Stimulated activated CD4-positive, alpha-beta T cell treated with anti-CD3 and anti-CD28 coated beads, Interleukin-1b, Interleukin-23, amount 100 ng/mL, for 4 hours (primary cell): ENCODE measurements at places on chromosomes 3 and 15.

GRCh38 chr3:149999421-149999820 lies 28.7 kb upstream of the PFN2 start:
- DNase-seq = no peak

- peak; percentile 28 for DNase-seq
Measured at GRCh38 chr15:64460724-64461720, 644 bp downstream of the ZNF609 start.

DNA sequence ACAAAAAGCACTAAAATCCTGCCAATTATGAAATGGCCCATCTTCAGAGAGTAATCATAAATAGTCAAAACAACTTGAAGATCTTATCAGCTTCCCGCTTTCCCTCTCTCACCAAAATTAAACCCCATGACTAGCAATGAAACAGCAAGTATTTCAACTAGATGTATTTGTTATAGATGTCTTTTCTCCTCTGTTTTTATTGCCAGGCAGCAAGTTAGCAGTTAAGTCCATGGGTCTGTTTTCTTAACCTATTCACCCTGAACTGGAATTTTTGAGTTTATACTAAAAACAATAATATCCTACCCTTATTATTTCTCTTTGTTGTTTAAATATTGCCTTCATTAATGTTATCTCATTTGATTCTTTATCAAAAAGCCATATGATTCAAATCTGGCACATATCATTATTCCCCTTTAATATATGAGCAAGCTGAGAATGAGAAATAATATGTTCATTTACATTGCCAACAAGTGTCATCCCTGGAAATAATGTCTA lies 23.3 kb downstream of the AQP9 start:
- DNase-seq = no peak

DNA sequence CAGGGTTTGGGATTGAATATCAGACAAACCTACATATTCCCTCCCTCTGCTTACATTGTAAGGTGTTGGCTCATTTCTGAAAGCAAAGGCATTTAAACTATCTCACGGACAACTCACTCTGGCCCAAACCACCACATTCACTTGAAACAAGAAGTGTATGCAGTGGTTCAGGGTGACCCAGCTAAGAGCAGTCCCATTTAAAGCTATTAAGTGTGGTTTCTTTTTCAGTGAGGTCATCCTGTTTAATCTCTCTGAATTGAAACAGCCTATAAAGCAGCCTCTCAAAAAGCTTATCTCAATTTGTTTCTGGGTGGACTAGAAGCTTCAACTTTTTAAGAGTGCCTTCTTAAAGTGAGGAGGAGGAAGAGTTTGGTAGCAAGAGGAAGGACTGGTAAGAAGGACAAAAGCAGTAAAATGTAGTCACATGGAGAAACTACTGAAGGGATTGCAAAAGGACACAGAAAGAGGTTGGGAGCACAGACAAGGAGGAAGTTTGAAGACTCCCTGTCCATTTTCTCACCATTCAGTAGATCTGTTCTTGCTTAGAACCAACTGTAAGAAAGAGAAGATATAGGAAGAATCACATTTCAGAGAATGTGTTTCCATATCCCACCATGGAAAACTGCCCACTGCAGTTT lies 151.6 kb downstream of the TMCO5A start:
- DNase-seq = no peak

DNA sequence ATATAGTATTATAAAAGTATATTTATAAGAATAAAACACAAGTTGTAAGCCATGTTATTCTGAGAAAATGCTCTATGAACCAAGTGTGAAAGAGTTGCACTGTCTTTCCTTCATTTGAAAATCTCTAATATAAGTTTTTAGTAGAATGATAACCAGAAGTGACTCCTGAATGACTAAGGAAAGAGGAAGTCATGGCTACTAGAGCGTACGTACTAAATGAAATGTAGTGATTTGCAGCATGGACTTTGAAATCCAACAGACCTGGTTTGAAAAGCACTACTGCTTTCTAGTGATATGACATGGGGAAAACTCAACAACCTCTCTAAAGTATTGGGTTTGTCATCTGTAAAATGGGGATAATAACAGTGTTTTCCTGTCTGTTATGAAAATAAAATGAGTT lies 10.3 kb upstream of the DNAJC13 start:
- DNase-seq = no peak

DNA sequence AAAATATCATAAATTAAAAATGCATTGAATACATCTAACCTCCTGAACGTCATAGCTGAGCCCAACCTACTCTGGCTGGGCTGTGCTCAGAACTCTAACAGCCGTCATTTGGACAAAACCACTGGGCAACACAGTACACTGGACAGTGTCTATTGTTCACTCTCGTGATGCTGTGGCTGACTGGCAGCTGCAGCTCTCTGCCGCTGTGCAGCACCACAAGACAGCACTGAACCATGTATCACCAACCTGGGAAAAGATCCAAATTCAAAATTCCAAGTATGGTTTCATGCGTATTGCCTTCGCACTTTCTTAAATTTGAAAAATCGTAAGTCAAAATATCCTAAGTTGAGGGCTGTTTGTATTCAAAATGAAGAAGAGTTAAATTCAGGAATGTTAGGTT lies 145.1 kb upstream of the CNTN4 start:
- DNase-seq = no peak

GRCh38 chr15:37594417-37594816 lies 340.0 kb upstream of the TMCO5A start:
- no peak for DNase-seq

DNA sequence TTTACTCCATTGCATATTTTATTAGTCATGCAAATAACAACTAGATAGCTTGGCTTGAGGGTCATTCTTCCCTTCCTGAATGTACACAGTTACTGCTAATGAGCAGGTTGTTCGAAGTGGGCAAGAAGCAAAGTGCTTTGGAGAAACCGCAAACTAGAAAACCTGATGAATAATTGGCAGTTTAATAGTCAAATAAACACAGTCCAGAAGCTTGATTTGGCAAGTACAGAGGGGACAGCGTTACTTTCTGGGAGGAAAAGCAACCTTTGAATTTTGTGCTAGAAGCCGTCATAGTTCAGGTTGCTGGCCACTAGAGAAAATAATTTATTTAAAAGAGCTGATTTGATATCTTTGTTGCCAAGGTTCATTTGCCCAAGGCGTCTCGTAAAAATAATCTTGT lies 94.9 kb downstream of the MFSD1 start:
- DNase-seq = no peak

- DNase-seq = no peak
Measured at GRCh38 chr3:41611008-41611407, 350.9 kb downstream of the ULK4 start.

GRCh38 chr15:68775671-68776476 lies 44.8 kb downstream of the ANP32A start:
- DNase-seq = no peak

DNA sequence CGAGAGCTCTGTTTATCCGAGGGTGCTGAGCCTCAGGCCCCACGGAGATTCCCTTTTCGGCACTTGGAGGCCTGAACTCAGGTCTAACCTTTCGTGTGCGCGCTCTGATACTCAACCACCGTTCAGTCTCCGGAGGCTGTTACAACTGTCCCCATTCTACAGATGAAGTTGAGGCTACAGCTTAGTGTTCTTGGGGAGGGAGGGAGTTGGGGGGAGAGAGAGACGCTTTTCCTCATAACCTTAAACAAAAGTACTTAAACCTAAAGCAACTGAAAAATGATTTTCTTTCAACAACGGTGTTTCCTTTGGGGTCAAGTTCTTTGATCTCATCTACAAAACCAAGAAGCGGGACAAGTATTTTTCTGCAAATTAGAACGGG lies 952 bp upstream of the CHST2 start:
- no peak for DNase-seq

- no peak for DNase-seq
Measured at GRCh38 chr3:127748754-127749327, 73.5 kb downstream of the MGLL start.

GRCh38 chr15:39130556-39131379 lies 450.1 kb upstream of the THBS1 start:
- DNase-seq = no peak

DNA sequence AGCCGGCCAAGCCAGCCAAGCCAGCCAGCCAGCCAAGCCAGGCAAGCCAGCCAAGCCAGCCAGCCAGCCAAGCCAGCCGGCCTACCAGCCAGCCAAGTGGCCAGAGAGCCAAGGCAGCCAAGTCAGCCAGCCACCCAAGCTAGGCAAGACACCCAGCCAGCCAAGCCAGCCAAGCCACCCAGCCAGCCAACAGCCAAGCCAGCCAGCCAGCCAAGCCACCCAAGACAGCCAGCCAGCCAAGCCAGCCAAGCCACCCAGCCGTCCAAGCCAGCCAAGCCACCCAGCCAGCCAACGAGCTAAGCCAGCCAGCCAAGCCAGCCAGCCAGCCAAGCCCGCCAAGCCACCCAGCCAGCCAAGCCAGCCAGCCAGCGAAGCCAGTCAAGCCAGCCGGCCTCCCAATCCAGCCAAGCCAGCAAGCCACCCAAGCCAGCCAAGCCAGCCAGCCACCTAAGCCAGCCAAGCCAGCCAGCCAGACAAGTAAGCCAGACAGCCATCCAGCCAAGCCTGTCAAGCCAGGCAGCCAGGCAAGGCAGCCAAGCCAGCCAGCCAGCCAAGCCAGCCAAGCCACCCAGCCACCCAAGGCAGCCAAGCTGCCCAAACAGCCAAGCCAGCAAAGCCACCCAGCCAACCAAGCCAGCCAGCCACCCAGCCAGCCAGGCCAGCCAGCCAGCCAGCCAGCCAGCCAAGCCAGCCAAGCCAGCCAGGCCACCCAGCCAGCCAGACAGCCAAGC lies 200.5 kb downstream of the GOLGA6L6 start:
- no peak for DNase-seq

DNA sequence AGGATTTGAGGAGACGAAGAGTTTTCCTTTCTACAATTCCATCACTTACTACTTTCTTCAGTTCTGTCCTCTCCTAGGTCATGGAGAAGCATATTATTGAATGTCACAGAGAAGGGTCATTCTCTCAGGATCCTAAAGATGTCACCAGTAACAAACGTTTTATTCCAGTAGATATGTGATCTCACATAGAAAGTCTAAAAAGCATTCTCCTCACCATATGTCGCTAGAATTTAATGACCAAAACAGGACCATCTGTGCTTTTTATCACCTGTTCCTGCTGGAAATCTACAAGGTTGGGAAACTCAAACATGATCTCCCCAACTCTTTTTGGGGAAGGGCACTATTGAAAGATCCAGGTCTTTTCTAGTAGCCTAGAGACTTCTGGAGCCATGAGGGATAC lies 24.0 kb upstream of the FRMD5 start:
- DNase-seq = no peak

DNA sequence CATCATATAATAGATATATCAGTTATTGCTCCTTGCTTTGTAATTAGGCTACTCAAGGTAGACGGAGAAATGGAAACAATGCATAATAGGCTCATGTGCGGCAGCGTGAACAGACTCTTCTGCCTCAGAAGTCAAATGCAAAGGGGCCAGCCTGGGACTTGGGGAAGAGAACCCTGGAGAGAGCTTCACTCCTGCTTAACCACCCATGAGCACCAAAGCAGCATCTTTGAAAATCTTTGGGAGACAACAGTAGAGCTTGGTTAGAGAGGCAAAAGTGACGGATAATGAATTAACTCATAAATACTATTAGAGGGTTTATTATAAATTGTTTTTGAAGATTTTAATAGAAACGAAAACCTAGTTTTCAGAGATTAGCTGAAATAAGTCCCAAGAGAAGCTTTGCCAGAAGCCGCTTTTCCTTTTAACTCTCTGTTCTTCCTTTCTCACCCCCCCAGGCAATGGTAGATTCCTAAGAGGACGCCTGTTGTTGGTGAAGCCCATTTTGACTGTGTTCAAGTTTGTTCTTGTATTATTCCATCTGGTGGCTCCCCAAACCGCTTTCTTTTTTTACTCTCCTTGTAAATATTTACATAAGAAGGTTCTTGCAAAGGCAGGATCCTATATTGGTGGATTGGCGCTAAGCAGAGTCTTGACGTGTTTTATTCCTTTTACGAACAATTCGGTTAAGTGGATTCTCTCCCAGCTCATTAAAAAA lies 196.0 kb upstream of the TPRG1 start:
- no peak for DNase-seq

DNA sequence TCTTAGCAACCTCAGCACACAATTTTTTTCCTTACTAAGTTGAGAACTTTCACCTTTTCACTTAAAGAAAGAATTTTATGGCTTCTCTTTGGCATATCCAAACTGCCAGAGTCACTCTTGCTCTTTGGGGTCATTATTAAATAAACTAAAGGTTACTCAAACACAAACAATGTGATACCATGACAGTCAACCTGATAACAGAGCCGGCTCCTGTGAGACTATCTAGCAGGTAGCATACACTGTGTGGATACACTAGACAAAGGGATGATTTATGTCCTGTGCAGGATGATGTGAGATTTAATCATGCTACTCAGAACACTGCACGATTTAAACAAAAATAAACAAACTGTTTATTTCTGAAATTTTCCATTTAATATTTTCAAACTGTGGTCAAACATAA lies 35.6 kb downstream of the LRRFIP2 start:
- no peak for DNase-seq

- no peak for DNase-seq
Measured at GRCh38 chr3:23567917-23568316, 237.8 kb upstream of the UBE2E1 start.

DNA sequence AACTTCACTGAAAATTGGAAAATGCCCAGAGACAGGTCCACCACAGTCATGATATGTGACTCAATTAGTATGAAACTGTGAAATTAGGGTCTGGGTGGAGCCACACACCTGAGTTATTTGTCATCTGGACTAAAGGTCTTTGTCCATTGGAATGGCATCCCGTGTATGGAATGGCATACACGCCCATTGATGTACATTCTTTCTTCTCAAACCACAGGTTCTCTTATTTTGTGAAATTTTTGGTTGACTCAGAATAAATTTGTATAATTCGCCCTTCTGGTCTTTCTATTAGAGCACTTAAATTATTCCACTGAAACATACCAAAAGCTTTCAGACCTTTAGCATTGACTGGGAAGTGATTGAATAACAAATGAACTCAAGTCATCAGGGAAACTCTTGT lies 66.8 kb upstream of the UBE2E1 start:
- no peak for DNase-seq

DNA sequence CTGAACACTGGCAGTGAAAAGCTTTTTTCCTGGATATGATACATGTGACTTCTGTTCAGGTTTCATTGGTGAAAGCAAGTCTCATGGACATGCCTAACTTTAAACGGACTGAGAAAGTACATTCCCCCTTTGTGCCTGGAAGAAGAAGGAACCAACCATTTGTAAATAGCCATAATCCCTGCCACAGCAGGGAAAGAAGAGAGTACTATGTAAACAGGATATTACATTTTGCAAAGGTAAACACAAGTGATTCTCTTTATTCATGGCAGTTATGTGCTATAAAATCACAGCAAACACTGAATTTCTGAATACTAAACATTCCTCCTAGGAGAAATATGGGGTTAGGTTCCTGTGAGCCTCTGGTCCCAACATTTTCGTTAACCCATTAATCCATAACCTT lies 46.8 kb downstream of the PRICKLE2 start:
- no peak for DNase-seq

GRCh38 chr3:118900737-118901525 lies 133.7 kb downstream of the IGSF11 start:
- DNase-seq = no peak

GRCh38 chr15:81642451-81642990 lies 268.5 kb upstream of the TMC3 start:
- DNase-seq = no peak
